ENCODE measurements at places on chromosomes 1 and 21. TPM values are rescaled to one million over a fixed set of nuclear protein-coding genes. Genes with fewer than 3 reads are reported as not detected.

Gene LCE3D
- total RNA-seq = not detected

DNA sequence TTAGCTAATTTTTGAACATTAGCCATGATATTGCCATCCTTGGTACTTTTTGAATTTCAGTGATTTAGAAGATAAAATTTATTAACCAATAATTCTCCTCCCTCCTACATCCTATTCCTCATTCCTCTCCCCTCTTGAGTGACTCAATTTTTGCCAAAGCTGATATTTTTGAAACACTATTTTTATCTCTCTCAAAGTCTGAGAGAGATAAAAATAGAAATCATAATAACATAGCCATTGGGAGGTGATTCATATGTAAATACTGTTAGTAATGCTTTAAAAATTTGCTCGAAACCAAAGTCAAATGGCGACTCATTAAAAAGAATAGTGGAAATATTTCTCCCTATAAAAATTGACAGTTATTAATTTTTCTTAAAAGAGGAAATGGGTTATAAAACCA is 97.4 kb downstream of the PATJ start:
- no peak for DNase-seq

- no peak for DNase-seq
Measured at GRCh38 chr1:108715932-108716331, 3.2 kb downstream of the FNDC7 start.

- no peak for DNase-seq
Measured at GRCh38 chr21:29481081-29481480, 182.4 kb downstream of the BACH1 start.
